T-cell (primary cell): ENCODE measurements at places on chromosomes 5 and 9.

DNA sequence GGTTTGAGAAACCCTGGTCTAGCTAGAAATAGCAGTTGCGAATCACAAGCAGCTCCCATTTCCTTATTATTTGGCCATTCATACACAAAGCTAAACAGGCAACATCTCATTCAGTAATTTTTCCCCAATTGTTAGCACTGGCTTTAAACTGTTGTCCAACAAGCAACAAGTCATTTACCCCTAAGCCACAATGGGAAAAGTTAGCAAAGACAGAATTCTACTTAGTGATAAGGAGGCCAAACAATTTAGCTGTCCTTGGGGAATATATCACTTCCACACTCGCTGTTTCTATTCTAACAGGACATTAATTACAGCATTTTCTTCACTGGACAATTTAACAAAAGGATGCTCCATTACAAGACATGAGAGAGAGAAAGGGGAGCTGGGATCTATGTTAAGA lies 2.8 kb downstream of the MYO10 start:
- DNase-seq, result no peak

GRCh38 chr9:20294046-20294750 lies 328.1 kb downstream of the MLLT3 start:
- DNase-seq, result no peak

DNA sequence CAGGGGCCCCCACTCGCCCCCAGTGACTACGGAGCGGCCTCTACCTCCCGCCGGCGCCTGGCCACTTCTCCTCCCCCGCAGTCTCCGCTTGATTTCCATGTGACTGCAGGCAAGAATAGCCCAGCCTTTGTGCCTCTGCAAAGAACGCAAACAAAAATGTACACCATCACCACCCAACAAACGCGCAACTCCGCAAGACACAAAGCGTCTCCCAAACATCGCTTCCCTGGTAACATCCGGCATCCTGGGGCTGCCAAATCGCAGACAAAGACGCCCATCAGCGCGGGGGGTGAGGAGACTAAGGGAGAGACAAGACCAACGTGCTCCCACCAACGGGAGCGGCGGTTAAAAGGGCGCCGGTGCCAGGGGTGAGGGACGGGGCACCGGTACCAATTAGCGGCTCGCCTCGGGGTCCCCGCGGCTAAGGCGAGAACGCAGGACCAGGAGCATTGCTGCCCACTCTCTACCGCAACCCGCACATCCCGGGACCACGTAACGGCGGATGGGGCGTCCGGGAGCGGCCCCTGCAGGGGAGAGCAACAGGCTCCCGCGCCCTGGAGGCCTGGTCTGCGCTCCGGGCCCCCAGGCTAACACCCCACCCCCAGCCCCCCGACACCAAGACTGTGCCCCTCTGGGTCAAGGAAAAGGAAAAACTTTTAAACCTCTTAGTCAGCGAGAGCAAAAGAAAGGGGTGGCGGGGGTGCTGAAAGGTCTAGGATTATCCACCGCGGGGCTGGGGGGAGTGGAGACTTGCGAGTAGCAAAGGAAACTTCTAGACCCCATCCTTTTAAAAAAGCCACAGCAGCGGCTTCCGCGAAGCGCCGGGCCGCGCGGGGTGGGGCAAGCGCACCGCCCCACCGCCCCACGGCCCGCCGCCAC lies 885 bp downstream of the MPDZ start:
- no peak for DNase-seq

GRCh38 chr9:130555968-130556367 lies 23.4 kb upstream of the FUBP3 start:
- no peak for DNase-seq

- no peak for DNase-seq
These were observed 193.6 kb downstream of the HSPA4 start for GRCh38 chr5:133245191-133246052.
